AG09319 (cell line): ENCODE measurements at places on chromosomes 11 and 22.

- DNase-seq = no peak
Observed at GRCh38 chr11:134045799-134046635, 22.9 kb upstream of the JAM3 start.

- DNase-seq = no peak
Observed at GRCh38 chr22:22452996-22453686, 55.4 kb downstream of the ZNF280B start.

DNA sequence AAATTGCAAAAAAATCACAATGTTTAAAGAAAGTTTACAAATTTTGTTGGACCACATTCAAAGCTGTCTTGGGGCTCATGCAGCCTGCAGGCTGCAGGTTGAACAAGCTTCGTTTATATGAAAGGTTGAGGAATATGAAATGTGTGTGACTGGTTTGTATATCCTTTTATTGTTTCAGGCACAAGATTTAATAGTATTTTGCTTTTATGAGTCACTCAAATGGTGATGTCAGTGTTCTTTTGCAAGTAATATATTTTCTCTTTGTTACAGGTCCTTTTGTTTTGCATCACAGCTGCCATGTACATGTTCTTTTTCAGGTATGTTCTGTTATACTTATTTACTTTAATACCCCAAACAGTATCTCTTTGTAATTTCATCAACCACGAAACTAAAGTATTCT is 198.6 kb downstream of the TMEM135 start:
- no peak for DNase-seq

DNA sequence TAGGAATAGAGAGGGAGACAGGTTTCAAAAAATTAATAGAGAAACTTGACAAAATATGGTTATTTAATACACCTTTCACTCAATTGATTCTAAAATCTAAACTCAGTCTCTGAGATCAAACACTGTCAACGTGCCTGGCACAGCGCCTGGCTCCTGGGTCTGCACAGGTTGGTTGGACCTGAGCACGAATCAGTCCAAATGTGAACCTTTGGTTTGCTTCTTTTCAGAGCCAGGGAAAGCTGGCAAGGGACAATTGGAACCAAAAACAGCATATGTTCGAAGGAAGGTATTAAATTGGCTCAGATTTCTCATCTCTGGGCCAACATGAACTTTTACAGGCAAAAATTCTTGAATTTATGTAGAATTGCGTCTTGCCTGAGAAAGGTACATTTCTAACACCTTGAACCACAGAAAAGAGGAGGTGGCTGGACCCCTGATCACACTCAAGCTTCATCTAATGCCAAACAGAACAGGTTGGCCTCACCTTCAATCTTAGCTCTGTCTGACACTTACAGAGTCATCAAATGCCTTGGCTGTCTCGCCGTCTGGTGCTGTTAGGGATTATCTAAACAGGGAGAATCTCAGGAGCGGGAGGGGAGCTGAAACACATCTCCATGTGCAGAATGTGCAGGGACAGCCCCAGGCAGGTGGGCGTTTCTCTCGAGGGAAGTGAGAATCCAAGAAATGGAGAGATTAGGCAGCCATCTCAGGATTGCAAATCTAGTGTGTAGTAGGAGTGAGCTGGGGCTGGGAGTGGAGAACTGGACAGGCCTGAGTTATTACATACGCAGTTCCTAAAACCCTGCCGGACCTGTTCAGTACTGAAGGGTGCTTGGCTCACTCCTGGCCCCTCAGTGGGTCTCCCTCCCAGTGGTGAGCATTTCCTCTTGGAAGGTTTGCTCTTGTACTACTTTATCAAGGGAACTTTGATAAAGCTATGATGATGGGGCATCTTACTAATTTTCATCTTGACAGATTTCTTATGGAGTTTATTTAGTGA is 442.2 kb upstream of the B3GAT1 start:
- DNase-seq = no peak

- no peak for DNase-seq
Observed at GRCh38 chr22:37018086-37018814, 997 bp downstream of the TST start.

DNA sequence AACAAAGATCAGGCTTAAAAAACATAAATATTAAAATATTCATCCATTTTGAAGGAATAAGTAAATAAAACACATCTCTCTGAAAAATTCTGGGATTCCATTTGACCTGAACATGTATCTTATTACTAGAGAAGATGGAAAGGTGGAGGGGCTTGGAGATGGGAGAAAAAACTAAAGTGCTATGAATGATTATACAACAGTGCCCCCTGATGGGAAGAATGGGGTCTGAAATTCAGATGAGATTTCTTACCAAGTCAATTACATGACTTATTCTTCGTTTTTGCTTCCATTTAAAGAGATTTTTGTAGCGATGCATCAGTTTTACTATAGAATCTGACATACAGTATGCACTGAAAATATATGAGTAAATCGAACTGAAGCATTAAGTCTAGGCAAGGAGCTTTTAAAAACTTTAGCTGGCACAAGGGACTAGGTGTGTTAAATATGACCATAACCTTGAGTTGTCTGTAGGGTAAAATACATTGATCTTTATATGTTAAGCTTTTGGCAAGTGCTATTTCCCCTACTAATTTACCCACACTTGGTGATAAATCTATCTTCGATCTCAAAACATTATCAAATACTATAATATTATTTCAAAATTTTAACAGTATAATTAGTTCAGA is 718.8 kb downstream of the CNTN5 start:
- no peak for DNase-seq

DNA sequence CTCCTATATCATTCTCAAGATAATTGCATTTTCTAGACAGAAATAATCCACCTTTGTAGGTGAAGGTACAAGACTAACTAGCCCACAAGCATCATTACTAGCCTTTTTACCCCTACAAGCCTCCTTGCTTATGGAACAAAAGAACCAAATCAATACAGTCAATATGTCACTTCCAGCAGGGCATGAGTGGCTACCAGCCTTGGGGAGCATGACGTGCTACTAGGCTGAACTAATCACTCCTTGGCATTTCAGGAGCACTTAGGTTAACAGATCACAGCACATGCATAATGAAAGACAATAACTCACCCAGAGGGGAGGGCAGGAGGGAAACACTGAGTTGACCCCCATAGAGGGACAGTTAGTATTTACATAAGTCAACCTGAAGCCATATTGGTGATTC is 2.7 kb downstream of the DRD2 start:
- no peak for DNase-seq

- no peak for DNase-seq
Observed at GRCh38 chr11:61739966-61740365, 12.5 kb upstream of the MYRF start.

DNA sequence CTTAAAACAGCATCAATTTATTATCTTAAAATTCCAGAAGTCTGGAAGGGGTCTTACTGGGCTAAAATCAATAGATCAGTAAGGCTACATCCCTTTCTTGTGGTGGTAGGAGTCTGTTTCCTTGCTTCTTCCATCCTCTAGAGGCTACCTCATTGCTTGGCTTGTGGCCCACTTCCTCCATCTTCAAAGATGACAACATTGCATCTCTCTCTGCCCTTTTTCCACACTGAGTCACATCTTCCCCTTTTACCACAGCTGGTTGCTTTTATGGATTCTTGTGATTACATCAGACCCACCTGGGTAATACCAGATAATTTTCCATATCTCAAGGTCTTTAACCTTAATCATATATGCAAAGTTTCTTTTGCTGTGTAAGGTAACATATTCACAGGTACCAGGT is 60.9 kb downstream of the GRIA4 start:
- DNase-seq = no peak

GRCh38 chr11:124075841-124076651 is 34.9 kb upstream of the OR10G7 start:
- DNase-seq = no peak

GRCh38 chr22:21641417-21641788 is 699 bp upstream of the SDF2L1 start:
- no peak for DNase-seq

- DNase-seq = no peak
Observed at GRCh38 chr11:9184516-9184915, 80.6 kb downstream of the DENND5A start.

- peak; percentile 68 for DNase-seq
Observed at GRCh38 chr11:76919887-76920746, 59.4 kb downstream of the ACER3 start.

- no peak for DNase-seq
Observed at GRCh38 chr11:128515826-128516778, 71.3 kb downstream of the ETS1 start.

DNA sequence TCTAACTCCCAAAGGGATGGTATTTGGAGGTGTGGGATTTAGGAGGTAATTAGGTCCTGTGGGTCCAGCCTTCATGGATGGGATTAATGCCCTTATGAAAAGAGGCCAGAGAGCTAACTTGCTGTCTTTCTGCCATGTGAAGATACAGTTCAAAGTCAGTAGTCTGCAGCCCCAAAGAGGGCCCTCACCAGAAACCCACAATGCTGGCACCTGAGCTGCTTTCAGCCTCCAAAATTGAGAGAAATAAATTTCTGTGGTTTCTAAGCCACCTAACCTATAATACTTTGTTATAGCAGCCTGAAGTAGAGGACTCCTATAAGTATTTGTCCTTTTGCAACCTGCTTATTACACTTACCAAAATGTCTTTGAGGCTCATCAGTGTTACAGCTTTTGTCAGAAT is 16.2 kb downstream of the ATM start:
- no peak for DNase-seq

- no peak for DNase-seq
Observed at GRCh38 chr11:3207526-3208189, 11.0 kb downstream of the MRGPRG start.

DNA sequence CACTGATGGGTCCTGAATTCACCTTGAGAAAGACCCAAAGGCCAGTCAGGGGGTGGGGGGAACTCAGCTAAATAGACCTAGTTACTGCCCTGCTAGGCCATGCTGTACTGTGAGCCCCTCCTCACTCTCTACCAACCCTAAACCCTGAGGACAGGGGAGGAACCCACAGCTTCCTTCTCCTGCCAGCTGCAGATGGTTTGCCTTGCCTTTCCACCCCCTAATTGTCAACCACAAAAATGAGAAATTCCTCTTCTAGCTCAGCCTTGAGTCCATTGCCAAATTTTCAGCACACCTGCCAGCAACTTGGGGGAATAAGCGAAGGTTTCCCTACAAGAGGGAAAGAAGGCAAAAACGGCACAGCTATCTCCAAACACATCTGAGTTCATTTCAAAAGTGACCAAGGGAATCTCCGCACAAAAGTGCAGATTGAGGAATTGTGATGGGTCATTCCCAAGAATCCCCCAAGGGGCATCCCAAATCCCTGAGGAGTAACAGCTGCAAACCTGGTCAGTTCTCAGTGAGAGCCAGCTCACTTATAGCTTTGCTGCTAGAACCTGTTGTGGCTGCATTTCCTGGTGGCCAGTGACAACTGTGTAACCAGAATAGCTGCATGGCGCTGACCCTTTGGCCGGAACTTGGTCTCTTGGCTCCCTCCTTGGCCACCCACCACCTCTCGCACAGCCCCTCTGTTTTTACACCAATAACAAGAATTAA is 2.4 kb upstream of the TTC36 start:
- no peak for DNase-seq

- no peak for DNase-seq
Observed at GRCh38 chr11:57763568-57763967, 2.0 kb downstream of the CTNND1 start.

- no peak for DNase-seq
Observed at GRCh38 chr11:45105984-45106375, 40.5 kb upstream of the PRDM11 start.

- DNase-seq = no peak
Observed at GRCh38 chr11:88523386-88524071, 186.0 kb upstream of the CTSC start.

DNA sequence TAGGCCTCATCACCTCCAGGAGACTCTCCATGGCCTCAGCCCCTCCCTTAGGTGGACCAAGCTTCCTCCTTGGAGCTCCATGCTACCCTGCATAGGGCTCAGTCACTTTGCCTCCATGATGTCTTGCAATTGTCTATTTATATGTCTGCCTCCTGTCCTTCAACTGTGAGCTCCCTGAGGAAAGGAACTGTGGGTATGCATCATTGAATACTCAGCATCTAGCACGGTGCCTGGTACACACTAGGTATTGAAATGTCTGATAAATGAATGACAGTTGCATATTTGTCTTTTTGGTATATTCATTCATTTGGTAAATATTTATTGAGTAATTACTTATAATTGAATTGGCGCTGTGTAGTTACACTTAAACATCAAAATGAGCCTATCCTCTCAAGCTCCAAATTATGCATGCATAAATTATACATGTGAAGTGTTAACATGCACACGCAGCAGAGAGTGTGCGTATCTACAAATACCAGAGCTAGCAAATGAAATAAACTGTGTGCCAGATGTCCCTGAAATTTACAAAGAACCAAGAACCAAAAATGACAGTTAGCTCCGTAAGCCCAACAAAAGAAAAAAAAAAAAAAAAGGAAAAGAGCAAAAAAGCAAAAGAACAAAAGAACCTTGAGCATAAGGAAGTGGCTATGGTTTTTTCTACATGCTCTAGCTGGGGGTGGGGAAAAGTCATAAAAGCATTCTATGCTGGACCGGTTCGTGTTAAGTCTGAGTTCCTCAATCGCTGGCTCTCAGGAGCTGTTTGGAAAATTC is 25.2 kb downstream of the GRAP2 start:
- no peak for DNase-seq

DNA sequence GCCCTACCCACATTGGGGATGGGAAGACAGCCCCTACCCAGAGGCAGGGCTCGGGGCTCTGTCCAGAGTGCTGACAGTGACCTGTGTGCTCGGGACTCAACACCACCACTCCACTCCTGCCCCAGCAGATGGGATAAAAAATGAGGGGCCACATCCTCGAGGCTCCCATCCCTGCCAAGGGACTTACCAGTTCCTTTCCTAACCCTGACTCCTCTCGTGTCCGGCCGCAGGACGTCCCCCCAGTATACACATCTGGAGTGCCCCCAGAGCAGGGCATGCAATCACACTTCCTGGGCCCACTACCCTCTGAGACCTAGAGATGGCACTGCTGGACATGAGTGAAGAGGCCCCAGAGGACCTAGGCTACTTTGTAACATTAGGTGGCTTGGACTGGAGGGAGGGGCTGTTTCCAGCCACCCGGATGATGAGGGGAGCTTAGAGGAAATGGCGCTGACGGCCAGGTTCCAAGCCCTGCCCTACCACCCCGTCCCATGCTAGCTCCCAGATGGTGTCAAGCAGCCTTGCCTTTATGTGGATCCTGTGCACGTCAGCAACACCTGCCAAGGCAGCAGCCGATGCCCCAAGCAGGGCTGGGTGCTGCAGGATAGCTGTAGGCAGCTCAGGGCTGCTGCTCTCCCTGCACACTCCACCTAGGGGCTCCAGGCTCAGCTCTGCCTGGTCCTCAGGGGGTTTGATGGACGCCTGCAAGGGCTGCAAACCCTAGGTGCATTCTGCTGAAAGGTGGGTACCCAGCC is 86.6 kb downstream of the DGCR2 start:
- DNase-seq = no peak

DNA sequence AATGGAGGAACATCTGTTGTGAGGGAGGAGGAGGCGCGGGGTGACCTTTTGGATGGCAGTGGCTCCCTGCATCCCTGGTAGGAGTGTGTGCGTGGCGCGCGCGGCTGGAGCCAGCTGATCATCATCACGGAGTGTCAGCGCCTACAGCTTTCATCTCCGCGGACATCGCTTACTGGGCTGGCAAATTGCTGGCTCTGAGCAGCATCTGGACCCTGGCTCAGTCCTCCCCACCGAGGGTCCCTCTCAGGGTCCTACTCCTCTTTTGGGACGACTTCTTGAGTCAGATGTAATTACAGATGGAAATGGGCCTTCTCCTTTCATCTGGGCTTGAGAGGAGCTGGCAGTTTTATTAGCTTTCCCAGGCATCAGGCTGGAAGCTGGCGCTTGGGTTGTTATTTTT is 85.3 kb downstream of the CACNA1I start:
- DNase-seq = no peak

GRCh38 chr22:49437356-49437755 is 390.3 kb downstream of the BRD1 start:
- DNase-seq = no peak

- DNase-seq = no peak
Observed at GRCh38 chr11:23769214-23769613, 727.6 kb upstream of the LUZP2 start.
